ENCODE measurements at places on chromosomes 7 and 10.

GRCh38 chr7:34155220-34155908 is 250.0 kb downstream of the BMPER start:
- DNase-seq = no peak

- DNase-seq = no peak
Observed at GRCh38 chr10:123194056-123194455, 39.9 kb downstream of the BUB3 start.

- no peak for DNase-seq
Observed at GRCh38 chr7:24597014-24597413, 23.8 kb downstream of the PALS2 start.

- DNase-seq = peak; percentile 9
Observed at GRCh38 chr7:112869111-112869774, 79.0 kb upstream of the TMEM168 start.

DNA sequence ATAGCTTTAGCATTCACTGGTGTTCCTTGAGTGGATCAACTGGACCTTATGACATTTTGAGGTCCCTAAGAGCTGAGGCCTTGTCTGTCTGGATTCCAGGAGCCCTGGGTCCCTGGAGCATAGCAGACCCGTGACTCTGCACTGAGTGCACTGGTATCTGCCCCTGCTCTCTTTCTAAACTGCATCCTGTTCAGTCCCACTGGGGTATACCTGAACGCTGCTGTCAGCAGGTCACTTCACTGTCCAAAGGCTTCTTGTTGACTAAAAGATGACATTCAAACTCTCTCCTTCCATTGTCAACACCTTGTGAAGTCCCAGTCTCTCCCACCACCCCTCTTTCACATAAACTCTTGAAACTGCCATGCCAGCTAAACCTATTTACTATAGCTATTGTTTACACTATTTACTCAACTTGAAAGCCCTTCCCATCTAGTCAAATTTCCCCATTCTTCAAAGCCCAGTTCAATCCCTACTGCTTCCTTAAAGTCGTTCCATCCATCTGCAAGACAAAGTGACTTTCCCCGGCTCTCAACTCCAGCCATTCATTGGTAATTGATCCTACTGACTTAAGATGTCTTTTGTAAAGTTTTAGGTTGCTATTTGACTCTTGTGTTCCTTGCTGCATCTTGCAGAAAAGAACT is 523.3 kb downstream of the KCNMA1 start:
- no peak for DNase-seq

- DNase-seq = no peak
Observed at GRCh38 chr10:133359554-133359971, 1.7 kb upstream of the FUOM start.

- DNase-seq = no peak
Observed at GRCh38 chr7:78022165-78022564, 223.6 kb downstream of the PHTF2 start.

DNA sequence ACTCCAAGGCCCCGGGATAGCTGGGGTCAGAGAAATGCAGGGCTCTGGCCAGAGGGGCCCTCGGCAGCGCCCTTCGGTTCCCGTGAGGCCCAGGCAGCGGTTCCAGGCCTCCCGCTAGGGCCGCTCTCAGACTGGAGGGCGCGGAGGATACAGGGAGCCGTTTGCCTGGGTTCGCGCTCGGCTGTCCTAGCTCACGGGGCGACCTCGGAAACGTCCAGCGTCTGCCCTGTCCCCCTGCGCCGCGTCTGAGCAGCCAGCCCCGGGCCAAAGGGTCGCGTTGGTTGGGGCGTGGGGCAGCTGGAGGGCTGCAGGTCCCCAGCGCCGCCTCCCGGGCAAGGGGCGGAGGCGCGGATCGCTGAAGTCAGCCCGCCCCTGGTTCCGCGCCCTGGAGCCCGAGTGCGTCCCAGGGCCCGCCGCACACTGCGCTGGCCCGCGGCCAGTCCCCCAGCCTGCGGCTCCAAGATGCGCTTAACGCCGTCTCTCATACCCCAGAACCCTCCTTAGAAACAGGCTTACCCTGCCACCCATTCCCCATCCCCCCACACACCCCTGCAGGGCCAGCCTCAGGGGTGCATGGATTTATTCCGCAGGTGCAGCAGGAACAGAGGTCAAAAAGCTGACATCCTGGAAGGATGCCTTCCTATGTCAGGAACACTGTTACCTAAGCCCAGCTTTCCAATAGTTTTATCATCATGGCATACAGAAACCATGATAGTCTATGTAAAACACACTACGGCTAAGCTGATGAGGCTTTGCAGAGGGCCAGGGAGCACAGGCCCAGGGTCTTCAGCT is 22.1 kb upstream of the OPN4 start:
- no peak for DNase-seq

GRCh38 chr7:30254248-30254647 is 30.1 kb upstream of the ZNRF2 start:
- no peak for DNase-seq

GRCh38 chr10:71611131-71611530 is 108.4 kb downstream of the C10orf105 start:
- no peak for DNase-seq

DNA sequence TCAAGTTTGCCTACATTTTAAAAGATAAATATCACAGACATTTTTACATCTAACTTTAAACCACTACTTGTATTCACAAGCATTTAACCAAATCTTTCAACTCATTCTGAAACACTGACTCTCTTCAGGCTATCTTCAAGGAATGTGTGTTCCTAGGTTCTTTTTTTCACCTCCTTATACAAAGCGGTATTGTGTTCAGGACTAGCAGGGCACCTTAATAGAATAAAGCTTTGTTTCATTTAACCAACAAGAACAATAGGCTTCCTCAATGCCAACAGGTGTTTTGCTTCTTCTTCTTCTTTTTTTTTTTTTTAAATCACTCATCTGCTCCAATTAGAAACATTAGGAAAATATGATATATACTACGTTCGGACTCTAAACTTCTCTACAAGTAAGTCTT is 212.9 kb upstream of the SEMA3E start:
- DNase-seq = no peak
